ENCODE measurements at places on chromosomes 4 and X. TPM values are rescaled to one million over a fixed set of nuclear protein-coding genes. Genes with fewer than 3 reads are reported as not detected.

DNA sequence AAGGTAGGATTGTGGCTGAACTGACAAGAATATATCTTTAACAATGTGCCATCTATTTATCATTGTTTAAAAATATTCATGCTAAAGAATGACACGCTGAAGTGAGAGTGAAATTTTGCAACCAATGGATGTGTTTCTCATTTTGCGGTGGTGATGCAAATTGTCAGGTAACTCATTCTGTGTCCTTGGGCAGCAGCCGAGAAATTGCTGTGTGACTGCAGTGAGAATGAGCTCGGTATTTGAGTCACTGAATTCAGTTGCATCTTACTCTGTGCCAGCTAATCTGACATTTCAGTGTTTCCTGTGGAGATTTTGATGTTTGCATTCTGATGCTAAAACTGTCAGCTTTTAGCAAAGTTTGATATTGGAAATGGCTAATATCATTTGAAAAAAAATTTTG is 28.1 kb downstream of the MCUB start:
- DNase-seq = no peak

Gene SPANXN3
- not detected for total RNA-seq

GRCh38 chr4:87853108-87853507 is 20.3 kb downstream of the MEPE start:
- no peak for DNase-seq

DNA sequence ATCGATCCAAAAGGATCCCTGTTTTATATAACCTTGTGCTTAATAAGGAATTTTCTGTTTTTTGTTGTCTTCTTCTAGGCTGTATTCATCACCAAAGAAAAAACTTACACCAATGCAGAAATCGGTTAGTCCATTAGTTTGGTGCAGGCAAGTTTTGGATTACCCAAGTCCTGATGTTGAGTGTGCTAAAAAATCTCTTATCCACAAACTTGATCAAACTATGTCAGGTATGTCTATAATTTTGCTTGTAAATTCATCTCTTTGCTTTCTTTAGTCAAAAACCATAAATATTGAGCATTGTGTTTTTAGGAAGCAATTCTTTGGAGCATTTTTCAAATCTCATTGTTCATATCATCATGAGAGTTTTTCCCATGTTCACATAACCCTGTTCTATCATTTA is 28.4 kb downstream of the SLAIN2 start:
- no peak for DNase-seq
